ENCODE measurements at places on chromosomes 4 and X.

- DNase-seq = no peak
Observed at GRCh38 chr4:26418850-26419249, 71.4 kb downstream of the CCKAR start.

DNA sequence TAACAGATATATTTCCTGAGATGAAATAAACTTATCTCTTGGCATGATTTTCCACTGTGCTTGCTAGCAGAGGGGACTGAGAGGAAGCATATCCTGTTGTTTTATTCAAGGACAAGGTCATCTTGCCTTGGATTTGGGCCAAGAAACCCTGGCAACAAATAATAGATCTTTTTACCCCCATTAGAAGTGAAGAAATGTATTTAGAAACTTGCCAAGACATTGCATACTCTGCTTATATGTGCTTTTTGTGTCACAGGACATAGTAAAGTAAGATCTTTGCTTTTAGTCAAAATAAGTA lies 170.2 kb downstream of the RAPGEF2 start:
- DNase-seq = no peak

DNA sequence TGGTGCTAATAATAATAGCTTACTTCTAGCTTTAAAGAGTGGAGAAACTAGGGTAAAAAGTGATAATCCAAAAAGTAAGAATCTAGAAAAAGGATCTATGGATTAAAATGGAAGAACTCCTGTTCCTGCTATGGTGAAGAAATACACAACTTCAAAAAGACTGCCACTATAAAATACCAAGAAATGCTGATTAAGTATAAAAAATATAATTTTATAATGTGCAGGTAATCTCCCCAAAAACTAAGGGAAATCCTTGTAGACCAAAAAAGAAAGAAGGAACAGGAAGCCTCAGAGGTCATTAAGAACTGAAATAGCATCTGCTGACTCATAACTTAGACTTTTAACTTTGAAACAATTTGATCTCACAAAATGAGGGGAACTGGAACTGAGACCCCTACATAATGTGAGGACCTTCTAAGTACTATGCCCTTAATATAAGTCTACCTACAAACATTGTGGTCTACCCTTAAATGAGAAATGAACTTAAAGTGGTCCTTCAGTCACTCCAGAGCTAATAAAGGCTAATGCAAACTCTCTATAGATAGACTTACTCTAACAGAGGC lies 50.6 kb upstream of the SRPX start:
- DNase-seq = no peak

GRCh38 chrX:22389556-22390179 lies 117.0 kb downstream of the CBLL2 start:
- peak; percentile 44 for DNase-seq

DNA sequence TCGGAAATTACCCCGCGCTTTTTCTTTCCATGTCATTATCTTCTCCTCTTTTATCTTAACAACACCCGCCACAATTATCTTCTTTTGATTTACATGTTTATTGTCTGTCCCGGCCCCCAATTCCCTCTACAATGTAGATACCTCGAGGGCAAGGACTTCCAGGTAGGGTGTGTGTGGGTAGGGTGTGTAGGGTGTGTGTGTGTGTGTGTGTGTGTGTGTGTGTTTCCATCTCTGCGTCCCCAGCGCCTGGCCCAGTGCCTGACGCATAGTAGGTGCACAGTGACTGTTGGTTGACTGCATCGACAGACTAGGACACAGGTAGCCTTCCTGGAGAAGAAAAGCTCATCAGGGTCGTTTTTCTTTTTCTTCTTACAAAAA lies 103.1 kb downstream of the UCHL1 start:
- DNase-seq = no peak

DNA sequence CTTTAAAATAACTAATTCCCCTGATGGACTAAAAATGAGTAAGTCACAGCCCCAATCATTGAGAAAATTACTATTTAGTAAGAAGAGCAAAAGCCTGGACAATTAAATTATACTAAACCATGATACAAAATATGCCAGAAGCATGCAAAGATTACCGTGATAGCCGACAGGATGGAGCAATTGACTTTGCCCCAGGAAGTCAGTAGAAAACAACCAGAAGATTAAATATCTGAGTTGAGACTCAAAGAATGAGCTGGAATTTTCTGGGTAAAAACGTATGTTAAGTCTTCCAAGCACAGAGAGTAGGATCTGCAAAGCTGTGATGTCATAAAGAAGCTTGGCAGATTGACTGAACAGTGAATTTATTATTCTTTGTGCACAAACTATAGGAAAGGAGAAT lies 816.1 kb upstream of the TENM3 start:
- peak; percentile 39 for DNase-seq

GRCh38 chr4:106587558-106587957 lies 219.0 kb upstream of the GIMD1 start:
- no peak for DNase-seq

DNA sequence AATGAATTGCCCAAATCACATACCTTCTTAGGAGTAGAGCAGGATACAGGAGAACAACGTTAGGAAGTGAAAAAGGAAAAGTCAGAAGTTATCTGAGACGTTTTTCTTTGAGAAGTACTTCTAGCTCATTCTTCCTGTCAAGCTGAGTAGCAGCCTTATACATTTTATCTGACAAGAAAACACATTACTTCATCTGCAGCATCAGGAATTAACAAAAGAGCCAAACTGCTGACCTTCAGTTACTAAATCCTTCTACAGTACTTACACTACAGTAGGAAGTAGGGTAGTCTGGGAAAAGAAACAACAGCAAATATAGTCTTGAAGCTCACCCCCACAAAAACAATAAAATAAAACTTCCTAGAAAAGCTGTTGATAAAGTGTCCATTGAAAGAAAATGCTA lies 57.0 kb downstream of the ATP11C start:
- no peak for DNase-seq

DNA sequence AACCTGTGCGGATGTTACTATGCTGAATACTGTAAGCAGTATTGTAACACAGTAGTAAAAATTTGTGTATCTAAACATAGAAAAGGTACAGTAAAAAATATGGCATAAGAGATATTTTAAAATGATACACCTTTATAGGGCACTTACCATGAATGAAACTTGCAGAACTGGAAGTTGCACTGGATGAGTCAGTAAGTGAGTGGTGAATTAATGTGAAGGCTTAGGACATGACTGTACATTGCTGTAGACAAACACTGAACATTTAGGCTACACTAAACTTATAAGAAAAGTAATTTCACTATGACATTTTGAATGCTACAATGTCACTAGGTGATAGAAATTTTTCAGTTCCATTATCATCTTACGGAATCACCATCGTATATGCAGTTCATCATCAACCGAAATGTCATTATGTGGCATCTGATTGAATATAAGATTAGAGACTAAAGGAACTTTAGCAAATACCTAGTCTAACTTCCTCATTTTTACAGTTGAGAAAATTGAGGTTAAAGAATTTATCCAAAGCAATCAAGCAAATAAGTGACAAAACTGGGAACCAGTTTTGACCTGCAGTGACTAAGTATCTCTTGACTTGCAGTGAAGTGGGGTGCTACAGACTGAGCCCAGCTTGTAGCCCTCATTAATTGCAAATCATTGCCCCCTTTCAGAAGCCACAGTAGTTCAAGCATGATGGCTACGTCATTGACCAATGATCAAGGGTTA lies 55.3 kb downstream of the EGF start:
- DNase-seq = no peak

- no peak for DNase-seq
Observed at GRCh38 chrX:9578083-9578779, 113.4 kb downstream of the TBL1X start.

- DNase-seq = no peak
Observed at GRCh38 chr4:24993551-24994080, 37.1 kb downstream of the LGI2 start.

- no peak for DNase-seq
Observed at GRCh38 chrX:4670606-4671005, 957.2 kb upstream of the PRKX start.

- no peak for DNase-seq
Observed at GRCh38 chr4:176792326-176793059, at the start of gene VEGFC. Gene VEGFC (minus strand): TSS chr4:176792922. CDS start chr4:176792311, 611 bp downstream.

DNA sequence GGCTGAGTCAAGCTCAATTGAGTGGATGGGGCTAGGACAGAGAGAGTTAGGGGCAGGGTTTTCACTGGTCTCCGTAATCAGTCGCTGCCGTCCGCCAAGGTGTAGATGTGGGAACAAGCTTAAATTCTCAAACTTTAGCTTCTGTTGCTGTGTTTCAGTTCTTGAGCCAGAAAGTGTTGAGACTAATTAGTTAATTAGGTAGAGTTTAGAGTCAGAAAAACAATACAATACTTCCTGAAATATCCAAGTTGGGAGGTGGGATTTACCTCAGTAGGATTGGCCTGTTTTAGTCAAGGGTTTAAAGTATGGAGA lies 1.1 kb upstream of the UBE2D3 start:
- DNase-seq = no peak

DNA sequence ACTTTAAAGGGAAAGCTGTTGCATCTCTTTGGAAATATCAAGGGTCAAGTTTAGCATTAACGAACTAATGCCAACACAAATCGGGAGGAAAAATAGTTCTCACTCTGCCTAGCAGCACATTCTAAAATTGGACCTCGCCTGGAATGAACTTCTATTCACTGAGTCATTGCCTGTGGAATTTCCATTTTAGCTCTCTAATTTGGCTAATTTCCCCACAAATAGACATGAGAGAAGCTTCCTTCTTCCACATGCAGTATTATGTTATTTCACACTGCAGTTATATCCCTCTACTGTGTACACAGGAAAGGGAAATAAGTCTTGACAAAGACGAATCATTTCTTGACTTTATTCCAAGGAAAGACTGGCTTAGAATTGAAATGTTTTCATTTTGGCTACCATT lies 9.3 kb downstream of the ZXDA start:
- DNase-seq = peak; percentile 34

DNA sequence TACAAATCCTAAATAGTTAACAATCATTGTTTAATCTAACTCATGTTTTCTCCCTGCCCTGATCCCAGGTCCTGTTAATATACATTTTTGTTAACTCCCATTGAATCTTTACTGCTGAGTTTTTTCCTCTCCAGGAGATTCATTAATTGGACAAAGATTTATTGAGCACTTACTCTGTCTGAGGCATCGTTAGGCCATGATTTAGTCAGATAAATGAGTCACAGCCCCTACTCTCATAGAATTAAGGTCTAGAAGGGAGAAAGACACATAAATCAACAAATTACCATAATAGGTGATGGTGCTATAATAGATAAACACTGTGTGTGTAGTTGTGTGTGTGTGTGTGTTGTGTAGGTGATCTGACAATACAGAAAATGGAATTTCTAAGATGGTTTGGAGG lies 112.5 kb downstream of the MAPK10 start:
- DNase-seq = no peak

DNA sequence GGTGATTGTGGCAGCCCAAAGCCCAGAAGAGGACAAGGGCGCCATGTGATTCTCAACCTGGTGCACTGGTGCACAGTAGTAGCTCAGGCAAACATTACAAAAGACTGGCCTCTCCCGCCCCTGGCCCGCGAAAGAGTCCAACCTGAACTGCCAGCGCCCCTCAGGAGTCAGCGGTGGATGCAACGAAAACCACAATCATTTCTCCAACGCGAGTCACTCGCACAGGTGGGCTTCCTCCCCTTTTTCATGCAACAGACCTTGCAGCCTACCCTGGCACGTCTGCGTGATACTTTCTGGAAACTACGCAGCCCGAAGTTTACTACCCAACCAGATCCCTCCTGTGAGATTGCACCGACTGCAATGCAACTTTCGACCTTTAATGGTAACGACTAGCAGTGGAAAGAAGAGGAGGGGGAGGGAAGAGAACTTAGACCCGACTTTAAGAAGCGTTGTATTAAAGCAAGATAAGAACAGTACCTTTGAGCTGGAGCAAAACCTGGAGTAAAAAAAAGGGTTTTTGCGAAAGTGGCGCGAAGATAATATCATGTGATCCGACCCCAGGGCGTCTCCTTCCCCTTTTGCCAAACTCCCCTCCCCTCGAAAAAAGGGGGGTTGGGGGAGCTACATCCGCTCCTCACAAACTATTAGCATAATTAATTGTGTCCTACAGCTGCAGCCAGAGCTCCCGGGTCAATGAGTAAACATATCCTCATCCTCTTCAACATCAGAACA lies 63.3 kb upstream of the CCDC160 start:
- no peak for DNase-seq

DNA sequence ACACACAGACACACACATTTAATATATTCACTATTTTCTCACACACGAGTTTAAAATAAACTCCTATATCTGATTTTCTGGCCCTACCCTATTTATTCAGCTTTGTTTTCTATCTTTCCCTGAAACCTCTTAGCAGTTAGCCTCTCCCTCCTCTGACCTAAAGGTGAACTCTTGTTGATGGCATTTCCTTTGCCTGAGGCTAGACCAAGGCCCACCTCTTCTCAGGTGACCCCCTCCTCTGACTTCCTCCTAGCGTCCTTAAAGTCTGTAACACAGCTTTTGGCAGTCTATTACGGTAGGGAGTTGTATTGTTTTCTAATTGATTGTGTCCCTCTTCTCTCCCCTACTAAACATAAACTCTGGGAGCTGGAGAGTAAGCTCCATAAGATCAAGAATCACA lies 1.7 kb upstream of the SRPX2 start:
- DNase-seq = no peak

GRCh38 chrX:21699136-21699535 lies 41.0 kb upstream of the KLHL34 start:
- no peak for DNase-seq

GRCh38 chr4:156598138-156598681 lies 373.4 kb downstream of the PDGFC start:
- peak; percentile 66 for DNase-seq

DNA sequence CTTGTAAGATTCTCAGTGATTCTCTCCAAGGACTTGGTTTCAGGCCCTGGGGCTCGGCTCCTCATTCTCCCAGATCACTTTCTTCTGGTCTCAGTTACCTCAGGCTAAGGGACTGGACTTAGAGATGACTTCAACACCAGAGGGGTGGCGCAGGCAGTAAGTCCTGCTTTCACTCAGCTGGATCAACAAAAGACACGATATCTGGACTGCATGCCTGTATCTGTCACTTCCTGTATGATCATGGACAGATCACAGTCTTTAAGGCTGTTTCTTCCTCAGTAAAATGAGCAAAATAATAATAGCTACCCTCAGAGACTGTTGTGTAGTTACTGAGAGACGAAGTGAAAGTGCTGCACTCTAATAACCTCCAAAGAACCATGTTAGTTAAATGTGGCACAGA lies 19.5 kb upstream of the CXCR3 start:
- peak; percentile 16 for DNase-seq

DNA sequence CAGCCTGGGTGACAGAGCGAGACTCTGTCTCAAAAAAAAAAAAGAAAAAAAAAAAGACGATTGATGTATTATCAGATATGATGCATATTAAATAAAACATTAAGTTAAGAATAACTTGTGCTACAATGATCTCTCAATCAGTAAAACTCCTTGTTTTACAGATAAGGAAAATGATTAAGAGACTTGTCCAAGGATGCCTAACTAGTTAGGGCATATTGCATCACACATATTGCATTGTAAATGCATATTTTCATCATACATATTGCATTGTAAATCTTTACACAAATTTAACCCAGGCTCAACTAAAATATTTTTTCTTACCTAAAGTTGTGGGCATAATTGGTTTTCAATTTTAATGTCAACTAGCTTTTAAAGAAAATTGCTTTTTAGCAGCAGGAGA lies 26.3 kb downstream of the TBCK start:
- DNase-seq = no peak

Measured in foreskin melanocyte (primary cell).